Fibroblast of skin of right quadriceps (primary cell): ENCODE measurements at places on chromosomes 13 and 19.

- DNase-seq: no peak
These were observed 122.8 kb downstream of the MTUS2 start for GRCh38 chr13:28942906-28943305.

GRCh38 chr13:111394211-111394922, 73.9 kb downstream of the TEX29 start:
- DNase-seq: no peak

DNA sequence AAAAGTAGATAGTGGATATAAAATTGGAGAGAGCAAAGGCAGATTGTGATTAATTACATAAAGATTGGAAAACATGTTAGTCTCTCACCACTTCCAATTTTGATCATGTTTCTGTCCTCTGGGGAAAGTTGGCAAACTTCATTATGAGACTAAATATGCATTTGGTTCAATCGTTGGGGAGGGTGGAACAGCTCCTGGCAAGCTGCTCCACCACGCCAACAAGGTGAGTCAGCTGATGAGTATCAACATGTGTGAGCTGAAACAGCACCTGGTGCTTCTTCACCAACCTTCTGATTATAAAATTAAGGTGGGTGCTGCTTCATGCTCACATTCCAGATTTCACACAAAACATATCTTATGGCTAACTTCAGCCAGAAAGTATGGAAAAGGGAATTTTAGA, 1784.6 kb downstream of the SLITRK5 start:
- DNase-seq: no peak

DNA sequence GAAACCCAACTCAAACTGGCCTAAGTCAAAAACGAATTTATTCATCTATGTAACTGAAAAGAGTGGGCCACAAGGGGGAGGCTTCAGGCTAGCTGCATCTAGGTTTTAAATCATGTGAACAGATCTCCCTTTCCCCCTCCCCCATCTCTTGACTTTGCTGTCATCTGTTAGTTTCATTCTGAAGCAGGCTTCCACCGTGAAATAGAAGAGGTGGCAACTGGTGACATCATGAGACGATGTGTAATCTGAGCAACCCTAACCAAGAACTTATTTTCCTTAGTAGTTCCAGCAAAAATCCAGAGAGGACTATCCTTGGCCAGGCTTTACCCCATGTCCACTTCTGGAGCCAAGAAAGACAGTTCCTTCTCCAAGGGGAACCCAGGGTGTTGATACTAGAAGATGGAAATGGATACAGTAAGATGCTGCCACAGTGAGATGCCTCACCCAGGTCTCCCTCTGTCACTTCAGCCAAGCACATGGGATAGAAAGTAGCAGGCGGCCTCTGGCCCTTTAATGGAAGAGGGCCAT, 9.4 kb downstream of the SAMD4B start:
- DNase-seq: peak; percentile 24

GRCh38 chr19:10510301-10510802, 6.9 kb downstream of the S1PR5 start:
- no peak for DNase-seq

GRCh38 chr19:49985871-49986270, 24.9 kb upstream of the SIGLEC11 start:
- no peak for DNase-seq

DNA sequence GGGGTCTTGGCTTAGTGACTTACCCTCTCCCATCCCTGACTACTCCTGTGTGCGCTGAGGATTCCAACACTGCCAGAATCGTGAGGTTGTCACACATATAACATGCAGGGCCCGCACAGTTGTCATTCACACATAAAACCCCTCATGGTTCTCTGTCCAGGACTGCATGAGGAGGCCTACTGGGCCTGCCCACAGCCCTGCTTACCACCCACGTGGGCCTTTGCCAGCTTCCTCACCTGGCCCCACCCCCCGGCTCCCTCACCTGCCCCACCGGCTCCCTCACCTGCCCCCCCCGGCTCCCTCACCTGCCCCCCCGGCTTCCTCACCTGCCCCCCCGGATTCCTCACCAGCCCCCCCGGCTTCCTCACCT, 197.2 kb downstream of the TEX29 start:
- no peak for DNase-seq

- DNase-seq: no peak
These were observed 61.2 kb downstream of the CDADC1 start for GRCh38 chr13:49308921-49309408.

DNA sequence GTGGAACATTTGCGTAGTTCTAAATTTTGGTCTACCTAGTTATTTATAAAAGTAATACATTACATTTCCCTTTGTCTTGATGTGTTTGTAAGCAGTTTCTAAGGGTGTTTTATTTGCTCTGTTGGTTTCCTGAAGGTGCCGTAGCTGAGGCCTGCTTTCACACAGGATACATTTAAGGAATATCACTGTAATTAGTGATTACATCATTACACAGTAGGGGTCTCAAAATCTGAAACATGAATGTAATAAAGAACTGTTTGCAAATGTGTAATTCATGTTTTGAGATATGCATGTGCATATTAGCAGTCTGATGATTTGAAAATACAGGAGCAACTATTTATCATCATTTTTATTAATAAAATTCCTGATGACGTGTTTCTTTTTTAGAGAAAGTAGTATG, 281.8 kb downstream of the MTUS2 start:
- DNase-seq: no peak

DNA sequence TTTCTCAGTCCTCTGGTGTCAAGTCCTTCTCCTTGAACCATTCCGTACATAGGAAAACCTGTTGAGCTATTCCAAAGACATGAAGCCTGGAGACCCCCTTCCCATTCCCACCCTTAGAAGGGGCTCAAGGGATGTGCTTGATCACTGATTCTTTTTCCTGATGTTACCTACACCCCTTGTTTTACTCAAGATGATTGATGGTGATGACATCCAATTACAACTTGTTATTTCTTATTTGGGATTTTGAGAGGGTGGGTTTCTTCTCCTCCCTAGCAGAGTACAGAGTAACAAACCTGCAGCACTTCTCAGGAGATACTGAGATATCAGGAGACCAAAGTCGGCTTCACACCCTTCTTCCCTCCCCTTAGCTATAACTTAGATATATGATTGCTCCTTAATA, 6.7 kb upstream of the RPS19 start:
- no peak for DNase-seq

DNA sequence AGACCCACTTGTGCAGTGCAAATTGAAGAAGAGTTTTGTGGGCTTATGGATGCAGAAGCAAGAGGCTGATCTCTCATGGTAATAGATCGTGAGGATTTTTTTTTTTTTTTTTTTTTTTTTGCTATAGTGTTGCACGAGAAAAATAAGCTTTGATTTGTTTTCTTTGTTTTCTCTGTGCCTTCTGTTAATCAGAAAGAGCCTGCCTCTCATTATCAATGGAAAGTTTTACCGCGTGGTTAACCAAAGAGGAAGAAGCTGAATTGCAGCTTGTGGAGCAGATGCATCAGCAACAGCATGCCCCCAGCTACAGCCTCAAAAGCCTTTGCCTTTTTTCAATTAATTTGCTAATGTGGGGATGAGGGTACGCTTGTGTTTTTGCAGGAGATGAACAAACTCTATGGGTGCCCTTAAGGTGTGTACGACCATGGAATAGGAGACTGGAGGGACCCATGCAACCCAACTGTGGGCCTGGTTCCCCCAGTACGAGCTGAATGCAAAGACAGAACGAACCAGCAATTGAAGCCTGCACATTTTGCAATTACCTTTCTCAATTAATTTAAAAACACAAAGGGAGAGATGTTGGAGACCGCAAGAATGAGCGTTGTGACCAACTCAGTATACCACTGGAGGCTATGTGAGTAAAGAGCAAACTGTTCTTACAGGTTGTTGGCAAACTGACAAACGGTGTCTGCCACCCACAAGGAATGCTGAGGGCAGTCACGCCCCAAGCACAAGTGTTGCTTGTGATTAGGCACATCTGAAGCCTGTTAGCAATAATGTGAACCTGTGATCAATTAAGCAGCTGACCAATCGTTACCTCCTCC, 58.6 kb upstream of the SPRY2 start:
- DNase-seq: no peak

GRCh38 chr19:47302249-47302648, 7.4 kb upstream of the C5AR1 start:
- no peak for DNase-seq

GRCh38 chr19:21084343-21084742, 2.3 kb downstream of the ZNF714 start:
- peak; percentile 20 for DNase-seq

GRCh38 chr13:40285634-40286033, 380.8 kb downstream of the FOXO1 start:
- no peak for DNase-seq

DNA sequence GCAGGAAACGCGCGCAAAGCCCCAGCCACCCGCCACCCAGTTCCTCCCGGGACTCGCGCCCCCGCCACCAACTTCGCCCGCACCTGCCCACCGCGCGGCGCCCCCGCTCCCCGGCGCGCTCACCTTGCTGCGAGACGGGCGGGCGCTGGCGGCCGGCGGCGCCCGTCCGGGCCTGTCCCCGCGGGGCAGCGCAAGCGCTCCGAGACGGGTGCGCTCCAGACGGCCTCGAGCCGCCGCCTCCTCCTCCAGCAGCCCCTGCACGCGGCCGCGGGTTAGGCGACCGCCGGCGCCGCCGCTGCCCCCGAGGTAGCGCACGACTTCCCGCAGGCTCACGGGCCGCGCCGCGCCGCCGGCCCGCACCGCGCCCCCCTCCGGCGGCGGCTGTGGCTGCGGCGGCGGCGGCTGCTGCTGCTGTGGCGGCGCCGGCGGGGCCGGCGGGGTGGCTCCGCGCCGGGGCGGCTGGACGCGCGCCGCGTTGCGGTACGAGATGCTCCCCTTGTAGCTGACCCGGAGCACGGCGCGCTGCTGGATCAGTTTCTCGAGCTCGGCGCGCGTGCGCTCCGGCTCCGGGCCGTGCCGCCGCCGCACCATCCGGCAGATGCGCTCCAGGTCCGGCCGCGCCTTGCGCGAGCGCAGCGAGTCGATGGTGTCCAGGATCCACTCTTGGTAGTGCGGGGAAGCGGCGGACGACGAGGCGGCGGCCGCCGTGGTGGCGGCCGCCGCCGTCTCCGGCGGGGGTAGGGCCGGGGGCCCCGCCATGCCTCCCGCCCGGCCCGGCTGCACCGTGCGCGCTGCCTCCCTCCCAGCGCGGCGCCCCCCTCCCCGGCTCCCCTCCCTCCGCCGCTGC, 666 bp downstream of the SAMD1 start:
- peak; percentile 58 for DNase-seq

GRCh38 chr13:113423520-113424163, 29.6 kb downstream of the ADPRHL1 start:
- DNase-seq: no peak

DNA sequence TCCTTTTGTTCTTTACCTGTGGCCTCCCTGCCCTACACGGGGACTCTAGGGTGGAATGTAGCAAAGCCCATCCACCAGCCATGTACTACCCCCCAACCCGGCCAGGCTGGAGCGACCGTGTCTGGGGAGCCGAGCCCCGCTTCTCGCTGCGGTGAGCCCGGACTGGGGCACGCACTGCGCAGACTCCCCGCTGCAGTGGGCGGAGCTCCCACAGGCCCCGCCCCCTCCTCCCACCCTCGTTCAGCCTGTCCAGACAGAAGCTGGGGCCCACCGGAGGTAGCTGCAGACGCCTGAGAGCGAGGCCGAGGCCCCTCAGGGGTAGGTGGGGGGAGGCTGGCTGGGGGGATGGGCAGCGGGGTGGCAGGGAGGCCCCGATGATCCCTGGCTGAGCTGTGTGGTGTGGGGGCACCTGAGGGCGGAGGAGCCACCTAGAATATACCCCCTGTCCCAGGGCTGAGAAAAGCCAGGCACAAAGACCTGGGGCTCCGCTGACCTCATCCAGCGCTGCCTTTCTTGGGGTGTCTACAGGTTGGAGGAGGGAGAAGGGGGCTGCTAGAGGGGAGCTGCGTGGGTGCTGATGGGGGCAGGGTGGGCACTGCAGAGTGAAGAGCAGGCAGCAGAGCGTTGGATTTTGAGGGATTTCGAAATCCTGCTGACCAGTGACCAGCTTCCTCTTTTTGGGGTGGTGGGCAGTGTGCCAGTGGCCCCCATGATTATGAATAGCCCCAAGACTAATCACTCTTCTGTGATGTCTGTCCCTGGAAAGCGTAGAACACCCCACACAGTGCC, 17.3 kb downstream of the PLD3 start:
- peak; percentile 76 for DNase-seq

DNA sequence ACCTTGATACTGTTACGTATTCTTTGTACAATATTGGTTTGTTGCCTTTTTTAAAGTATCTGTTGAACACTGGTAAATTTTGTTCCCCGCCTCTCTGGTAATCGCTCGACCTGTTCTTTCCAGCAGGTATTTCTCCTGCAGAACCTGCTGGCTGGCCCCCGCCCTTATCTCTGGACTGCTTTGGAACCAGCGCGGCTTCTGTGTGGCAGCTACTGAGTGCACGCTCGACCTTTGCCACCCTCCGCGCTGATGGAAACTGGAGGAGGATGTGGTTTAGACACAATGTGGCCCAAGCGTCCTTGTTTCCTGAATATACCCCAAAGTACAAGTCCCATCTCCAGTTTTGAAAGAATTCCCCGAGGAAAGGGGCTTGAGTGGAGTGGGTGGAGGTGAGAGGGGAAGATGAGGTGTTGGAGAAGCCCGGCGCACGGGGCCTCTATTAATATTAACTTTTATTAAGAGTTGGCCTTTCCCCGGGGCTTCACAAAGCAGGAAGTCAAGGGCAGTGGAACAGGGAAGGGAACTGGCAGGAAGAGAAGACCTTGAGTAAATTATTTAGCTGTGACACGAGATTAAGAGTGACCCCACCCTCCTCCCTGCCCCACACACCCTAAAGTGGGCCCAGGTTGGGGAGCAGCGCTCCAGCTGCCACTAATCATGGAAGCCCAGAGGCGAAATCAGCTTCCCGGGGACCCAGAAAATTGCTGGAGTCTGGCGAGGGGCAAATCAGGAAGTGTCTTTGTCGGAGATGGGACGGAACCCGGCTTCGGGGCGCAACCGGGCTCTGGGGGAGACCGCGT, 16.0 kb downstream of the CDX2 start:
- no peak for DNase-seq

GRCh38 chr19:54268936-54269335, 11.9 kb upstream of the LILRB5 start:
- DNase-seq: no peak

DNA sequence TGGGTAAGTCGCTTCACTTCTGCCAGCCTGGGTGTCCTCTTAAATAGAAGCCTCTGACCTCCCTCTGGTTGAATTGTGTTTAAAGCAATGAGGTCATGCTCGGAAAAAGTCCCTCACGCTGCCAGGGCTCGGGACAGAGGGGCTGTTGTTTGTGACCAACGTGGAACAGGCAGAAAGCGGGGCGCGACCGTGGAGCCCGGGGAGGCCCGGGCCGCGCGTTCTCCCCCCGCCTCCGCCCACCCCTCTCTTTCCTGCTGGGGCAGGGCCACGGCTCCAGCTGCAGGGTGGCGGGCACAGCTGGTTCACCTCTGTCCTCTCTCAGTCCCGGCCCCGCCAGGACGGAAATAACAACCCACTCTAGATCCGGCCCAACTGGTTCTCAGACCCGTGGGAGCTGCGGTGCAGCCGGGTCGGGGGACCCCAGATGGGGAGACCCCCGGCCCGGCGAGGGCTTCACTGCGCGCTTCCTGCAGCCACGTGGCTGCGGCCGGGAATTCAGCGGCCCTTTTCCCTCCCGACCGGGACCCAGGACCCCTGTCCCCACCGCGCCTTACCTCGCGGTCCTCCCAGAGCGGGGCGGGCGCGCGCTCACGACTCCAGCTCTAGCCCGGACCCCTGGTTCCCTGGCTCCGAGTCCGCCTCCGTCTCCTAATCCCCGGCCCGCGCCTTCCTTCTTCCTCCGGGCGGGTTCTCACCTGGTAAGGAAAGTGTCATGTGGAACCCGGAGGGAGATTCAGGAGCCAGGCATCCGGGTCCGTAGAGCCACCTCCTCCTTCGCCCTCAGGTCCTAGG, 1.9 kb downstream of the CDC42EP5 start:
- no peak for DNase-seq
